ENCODE measurements at places on chromosomes 11 and 22.
A peak's percentile ranks its signal among the peaks of the same experiment; 100 is the strongest.

DNA sequence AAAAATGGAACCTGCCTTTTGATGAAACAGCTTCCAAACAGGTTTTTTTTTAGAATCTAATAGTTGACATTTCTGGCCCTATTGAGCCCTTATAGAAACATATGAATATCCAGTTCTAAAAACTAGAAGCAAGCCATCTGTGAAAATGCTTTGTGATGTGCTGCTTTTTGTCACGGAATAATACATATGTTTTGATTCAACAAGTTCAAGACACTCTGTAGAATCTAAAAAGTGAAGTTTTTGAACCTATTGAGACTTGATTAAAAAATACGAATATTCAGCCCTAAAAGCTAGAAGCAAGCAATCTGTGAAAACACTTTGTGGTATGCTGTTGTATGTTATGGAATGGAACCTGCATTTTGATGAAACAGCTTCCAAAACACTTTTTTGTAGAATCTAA, 106.7 kb upstream of the VPREB1 start:
- H3K4me3 ChIP-seq = no peak overlapping the region
- H3K27ac ChIP-seq = no peak overlapping the region
- no peaks in the 10 kb centered on the region for H3K4me1 ChIP-seq

- peaks cover 30% of the 10 kb centered on the region for H3K36me3 ChIP-seq
- peak overlapping the region; percentile 91 for H3K4me3 ChIP-seq
- H3K27me3 ChIP-seq = no peaks in the 10 kb centered on the region
- H3K27ac ChIP-seq = peak overlapping the region; percentile 88
- DNase-seq = no peak
- H3K4me1 ChIP-seq = peaks cover 21% of the 10 kb centered on the region
Measured at GRCh38 chr11:65353900-65354264, 669 bp upstream of the TIGD3 start.

DNA sequence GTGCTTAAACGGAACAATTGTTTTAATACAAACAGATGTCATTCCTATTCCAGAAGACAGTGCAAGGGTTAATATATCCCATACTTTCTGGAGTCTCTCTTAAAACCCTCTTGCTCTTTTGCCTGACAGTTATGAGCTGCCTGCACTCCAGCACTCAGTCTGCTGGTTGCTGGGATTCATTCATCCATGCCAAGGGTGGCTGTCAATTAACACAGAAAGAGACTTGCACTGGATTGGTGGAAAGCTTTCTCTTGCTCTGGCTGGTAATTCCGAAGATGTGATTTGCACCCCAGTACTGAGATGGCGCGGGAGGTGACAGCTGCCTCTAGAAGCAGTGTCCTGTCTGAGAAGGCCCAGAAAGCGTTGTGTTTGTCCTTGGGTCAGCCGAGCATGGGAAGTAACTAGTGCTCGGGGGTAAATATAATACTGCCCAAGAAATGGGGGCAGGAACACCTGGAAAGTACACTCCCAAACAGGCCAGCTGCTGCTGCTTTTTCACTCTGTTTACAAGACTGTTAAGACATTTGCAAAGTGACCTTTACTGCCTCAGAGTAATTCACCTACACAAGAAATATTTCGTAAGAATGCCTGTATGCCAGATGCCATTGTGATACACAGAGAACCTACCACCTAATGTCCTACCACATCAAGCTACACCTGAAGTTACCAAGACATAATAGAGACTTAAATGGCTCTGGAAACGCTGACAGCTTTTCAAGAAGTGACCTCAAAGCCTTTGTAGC, 20.5 kb downstream of the SCUBE2 start:
- H3K4me1 ChIP-seq = no peaks in the 10 kb centered on the region
- H3K27me3 ChIP-seq = peaks cover 38% of the 10 kb centered on the region
- H3K27ac ChIP-seq = no peak overlapping the region
- no peak for DNase-seq
- no peak overlapping the region for H3K4me3 ChIP-seq

GRCh38 chr11:76695133-76695532, 24.6 kb upstream of the LRRC32 start:
- no peak overlapping the region for H3K4me3 ChIP-seq
- no peak for DNase-seq
- no peaks in the 10 kb centered on the region for H3K36me3 ChIP-seq

DNA sequence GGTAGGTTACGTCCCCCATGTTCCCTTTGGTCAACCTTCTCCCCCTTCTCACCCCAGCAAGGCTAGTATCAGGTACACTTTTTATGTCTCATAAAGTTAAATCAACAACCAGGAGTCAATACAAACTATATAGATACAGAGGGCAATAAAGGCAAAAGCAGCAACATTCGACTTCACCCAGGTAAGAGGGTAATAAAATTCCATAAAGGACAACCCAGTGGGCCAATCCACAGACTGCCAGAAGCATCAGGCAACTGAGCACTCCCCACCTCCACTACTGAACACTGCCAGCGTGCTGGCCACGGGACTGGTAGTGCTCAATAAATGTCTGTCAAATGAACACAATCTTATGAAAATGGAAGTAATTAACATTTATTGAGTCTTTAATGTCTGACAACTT, 5.1 kb upstream of the MS4A18 start:
- no peaks in the 10 kb centered on the region for H3K36me3 ChIP-seq
- peaks cover 7% of the 10 kb centered on the region for H3K4me1 ChIP-seq
- peaks cover 27% of the 10 kb centered on the region for H3K27me3 ChIP-seq
- DNase-seq = no peak
- H3K27ac ChIP-seq = no peak overlapping the region

GRCh38 chr22:44191036-44191454, 10.3 kb downstream of the PARVG start:
- no peak for DNase-seq
- no peak overlapping the region for H3K4me3 ChIP-seq
- no peaks in the 10 kb centered on the region for H3K27me3 ChIP-seq
- peaks cover 5% of the 10 kb centered on the region for H3K36me3 ChIP-seq

DNA sequence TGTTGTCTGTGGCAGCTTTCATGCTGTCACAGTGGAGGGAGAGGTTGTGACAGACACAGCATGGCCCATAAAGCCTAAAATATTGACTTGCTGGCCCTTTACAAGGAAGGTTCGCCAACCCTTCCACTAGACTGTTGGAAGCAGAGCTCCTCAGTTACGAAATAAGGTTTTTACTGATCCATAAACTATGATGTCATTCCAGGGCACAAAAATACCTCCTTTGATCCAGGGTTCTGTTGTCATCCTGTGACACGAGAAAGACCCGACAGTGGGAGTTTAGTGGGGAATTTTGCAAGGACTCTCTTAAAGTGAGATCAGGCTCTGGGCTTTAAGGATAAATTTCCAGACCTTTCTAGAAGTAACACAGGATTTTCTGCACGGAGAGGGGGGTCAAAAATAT, 15.7 kb downstream of the BARX2 start:
- H3K27ac ChIP-seq = no peak overlapping the region
- no peak overlapping the region for H3K4me3 ChIP-seq
- H3K27me3 ChIP-seq = peaks cover 33% of the 10 kb centered on the region
- peaks cover 2% of the 10 kb centered on the region for H3K36me3 ChIP-seq

DNA sequence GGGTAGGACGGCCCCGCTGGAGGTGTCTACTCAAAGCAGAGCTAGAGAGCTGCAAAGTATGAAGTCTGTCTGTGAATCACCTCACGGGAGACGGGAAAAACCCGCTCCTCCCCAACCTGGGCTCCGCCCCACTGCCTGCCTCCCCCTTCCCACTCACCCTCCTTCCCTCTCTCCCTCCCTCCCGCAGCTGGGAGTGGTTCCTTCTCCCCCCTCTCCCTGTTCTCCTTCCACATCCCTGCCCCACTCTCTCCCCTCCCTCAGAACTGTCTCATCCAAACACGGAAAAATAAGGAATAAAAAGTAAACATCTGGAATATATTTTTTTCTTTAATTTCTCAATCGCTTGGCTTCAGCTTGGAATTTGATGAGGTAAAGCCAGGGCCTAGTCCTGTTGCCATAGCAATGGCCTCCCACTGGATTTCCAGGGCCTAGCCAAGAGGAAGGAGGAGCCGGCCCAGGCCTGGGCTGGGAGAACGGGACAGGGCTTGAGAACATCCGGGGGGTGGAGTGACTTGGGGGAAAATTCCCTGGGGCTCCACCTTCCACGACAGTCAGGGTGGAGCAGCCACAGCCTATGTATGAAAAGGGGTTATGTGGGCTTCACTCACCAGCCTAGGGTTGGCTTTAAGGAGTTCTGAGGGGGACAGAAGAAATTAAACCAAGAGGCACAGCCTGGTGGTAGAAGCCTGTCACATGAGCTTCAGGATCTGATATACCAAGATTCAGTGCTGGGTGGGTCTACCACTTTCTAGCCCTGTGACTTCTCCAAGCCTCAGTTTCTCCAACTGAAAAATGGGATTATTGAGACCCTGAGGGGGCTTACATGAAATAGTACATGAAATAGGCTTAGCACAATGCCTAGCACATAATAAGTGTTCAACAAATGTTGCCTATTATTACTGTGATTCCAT, 2.2 kb downstream of the TNKS1BP1 start:
- H3K36me3 ChIP-seq = peaks cover 25% of the 10 kb centered on the region
- DNase-seq = no peak
- peak overlapping the region; percentile 84 for H3K4me3 ChIP-seq
- no peaks in the 10 kb centered on the region for H3K27me3 ChIP-seq

DNA sequence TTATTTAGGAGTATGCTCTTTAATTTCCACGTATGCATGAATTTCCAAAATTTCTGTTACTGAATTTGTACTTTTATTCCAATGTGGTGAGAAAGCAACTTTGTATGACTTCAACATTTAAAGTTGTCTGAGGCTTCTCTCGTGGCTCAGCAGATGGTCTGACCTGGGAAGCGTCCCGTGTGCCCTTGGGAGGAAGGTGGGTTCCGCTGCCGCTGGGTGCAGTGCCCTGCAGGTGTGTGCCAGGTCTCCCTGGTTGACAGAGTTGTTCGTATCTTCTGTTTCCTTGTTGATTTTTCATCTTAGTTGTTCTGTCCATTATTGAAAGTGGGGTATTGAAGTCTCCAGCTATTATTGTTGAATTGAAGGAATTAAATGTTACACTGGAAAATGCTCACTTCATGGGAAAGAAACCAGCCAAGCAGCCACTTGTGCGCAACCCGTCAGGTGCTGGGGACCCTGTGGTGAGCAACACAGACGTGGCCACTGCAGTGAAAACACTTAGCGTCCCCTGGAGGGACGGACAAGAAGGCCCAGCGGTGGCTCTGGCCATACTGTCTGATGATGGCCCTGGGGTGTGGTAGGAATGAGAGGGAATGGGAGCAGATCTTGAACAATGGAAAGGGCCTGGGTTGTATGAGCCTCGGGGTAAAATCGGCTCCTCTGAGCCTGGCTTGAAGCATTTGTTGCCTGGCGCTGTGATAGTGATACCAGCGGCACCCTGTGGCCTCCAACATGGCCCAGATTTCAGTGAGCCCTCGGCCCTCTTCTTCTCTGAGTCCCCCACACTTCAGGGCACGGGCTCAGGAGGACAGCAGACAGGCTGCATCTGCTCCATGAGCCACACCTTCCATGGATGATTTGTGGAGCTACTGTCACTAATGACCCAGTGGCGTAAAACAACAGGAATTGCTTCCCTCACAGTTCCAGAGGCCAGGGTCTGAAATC, 31.5 kb upstream of the KRTAP5-7 start:
- no peaks in the 10 kb centered on the region for H3K27me3 ChIP-seq
- peaks cover 55% of the 10 kb centered on the region for H3K36me3 ChIP-seq
- DNase-seq = no peak
- no peak overlapping the region for H3K4me3 ChIP-seq

DNA sequence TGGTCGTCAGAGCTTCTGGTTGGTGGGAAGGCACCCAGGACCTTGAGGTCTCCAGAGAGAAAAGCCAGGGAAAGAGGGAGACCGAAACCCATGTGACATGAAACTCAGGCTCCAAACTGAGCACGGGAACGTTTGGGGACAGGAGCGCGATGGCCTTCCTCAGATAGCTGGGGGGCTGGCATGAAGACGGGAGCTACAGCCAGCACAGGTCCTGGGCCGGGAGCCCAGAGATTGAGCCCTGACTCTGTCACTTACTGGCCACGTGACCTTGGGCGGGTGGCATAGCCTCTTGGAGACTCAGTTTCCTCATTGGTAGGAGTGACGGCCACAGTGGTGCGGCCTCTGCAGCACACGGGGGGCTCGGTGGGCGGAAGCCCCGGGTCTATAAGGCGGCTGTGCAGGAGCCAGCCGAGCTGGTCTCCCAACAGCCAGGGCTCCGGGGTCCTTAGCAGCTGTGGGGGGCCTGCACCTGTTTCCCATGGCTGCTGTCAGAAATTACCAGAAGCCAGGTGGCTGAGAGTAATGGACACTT, 36.4 kb upstream of the PPP6R3 start:
- no peak overlapping the region for H3K4me3 ChIP-seq
- no peaks in the 10 kb centered on the region for H3K27me3 ChIP-seq
- no peak for DNase-seq
- no peaks in the 10 kb centered on the region for H3K4me1 ChIP-seq
- no peaks in the 10 kb centered on the region for H3K36me3 ChIP-seq

DNA sequence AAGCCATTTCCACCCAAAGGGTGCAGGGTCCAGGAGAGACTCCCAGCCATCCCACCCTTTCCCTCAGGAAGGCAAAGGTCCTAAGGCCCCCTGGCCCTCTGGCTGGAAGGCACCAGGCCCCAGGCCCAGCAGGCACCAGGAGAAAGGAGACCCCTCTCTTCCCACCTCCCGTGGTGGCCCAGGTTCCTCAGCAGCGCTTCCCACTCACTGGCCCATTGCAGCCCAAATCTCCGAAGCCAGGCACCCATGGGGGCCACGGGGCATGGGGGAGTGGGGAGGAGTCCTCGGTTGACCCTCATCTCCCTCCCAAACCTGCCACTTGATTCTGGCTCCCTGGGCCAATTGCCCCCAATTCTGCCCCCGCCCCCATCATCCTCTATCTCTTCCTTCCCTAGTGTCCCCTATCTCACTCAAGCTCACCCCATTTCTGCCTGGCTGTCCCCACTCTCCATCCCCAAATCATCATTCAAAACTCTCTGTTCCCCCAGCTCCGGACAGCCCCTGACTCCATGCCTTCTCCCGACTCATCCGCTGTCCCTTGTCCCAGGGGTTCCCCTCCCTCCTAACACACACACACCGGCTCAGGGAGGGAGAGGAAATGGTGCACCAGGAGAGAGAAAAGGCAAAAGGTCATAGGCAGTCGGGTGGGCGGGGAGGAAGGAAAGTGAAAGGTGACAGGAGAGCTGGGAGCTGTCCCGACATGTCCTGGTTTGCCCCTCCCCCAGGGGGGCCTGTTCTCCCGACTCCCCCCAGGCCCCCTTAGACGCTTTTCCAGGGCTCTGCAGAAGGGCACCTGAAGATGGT, 1.2 kb downstream of the LIF start:
- peak overlapping the region; percentile 77 for H3K4me3 ChIP-seq
- no peak for DNase-seq
- H3K27me3 ChIP-seq = peaks cover 44% of the 10 kb centered on the region
- peaks cover 2% of the 10 kb centered on the region for H3K36me3 ChIP-seq
- H3K4me1 ChIP-seq = peaks cover 28% of the 10 kb centered on the region

GRCh38 chr11:65616575-65617001, 1.0 kb downstream of the PCNX3 start:
- peak overlapping the region; percentile 77 for H3K27ac ChIP-seq
- no peak for DNase-seq
- H3K36me3 ChIP-seq = peaks cover 26% of the 10 kb centered on the region
- peaks cover 27% of the 10 kb centered on the region for H3K4me1 ChIP-seq

DNA sequence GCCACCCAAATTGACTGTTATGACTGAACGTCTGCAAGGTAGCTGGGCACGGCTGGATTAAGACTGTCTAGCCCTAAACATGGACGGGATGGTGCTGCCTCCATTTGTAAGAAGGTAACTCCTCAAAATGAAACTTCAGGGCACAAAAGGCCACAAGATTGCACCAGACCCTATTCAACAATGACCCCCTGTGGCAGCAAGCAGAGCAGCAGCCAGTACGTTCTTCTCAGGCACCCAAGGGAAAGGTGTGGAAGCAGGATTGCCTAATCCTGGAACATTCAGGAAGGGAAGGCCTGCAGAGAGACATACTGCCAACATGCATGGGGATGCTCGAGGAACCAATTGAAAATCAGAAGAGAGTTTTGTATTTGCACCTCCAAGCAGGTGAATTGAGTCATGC, 4.5 kb upstream of the TBX10 start:
- peaks cover 17% of the 10 kb centered on the region for H3K4me1 ChIP-seq
- no peak overlapping the region for H3K4me3 ChIP-seq

Measured in central memory CD8-positive, alpha-beta T cell (primary cell).